ENCODE measurements at places on chromosomes 12 and 14. TPM values are rescaled to one million over a fixed set of nuclear protein-coding genes. Genes with fewer than 3 reads are reported as not detected.
A peak's percentile ranks its signal among the peaks of the same experiment; 100 is the strongest.

GRCh38 chr12:96431067-96431466, 30.8 kb upstream of the CDK17 start:
- no peaks in the 10 kb centered on the region for H3K4me1 ChIP-seq
- H3K27ac ChIP-seq: no peak overlapping the region
- H3K4me3 ChIP-seq: no peak overlapping the region
- DNase-seq: no peak
- H3K27me3 ChIP-seq: no peaks in the 10 kb centered on the region

- no peak within 1 kb of the TSS for H3K27ac ChIP-seq
- no peaks in the 10 kb centered on the region for H3K36me3 ChIP-seq
- no peaks in the 10 kb centered on the region for H3K27me3 ChIP-seq
- H3K4me1 ChIP-seq: no peaks in the 10 kb centered on the region
- no peak for DNase-seq
Observed at GRCh38 chr12:133235401-133236112, at the start of gene ANHX. TSS of gene ANHX (minus strand) at chr12:133235877. CDS start at chr12:133234356, 1,521 bp downstream.

DNA sequence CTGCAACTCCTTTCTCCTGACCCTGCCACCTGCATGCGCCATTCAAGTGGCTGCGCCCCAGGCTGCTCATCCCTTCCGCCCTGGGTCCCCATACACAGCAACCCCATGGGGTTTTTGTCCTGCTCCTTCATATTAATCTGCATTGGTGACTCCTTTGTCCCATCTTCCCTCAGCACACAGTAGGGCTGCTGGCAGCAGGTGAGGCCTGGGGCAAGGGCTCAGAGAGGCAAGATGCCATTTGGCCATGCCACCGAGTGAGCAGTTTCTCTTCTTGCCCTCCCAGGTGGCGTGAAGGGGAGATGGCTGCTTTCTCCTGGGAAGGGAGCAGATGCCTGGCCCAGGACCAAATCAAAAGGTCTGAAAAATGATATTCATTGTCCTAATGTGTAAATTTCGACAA, 9.1 kb downstream of the RTL1 start:
- H3K36me3 ChIP-seq: no peaks in the 10 kb centered on the region
- DNase-seq: no peak
- peaks cover 16% of the 10 kb centered on the region for H3K27me3 ChIP-seq
- no peaks in the 10 kb centered on the region for H3K4me1 ChIP-seq

The TMCC3 gene
- polyA plus RNA-seq: 4.3 TPM

GRCh38 chr12:119770146-119770545, 102.2 kb downstream of the PRKAB1 start:
- no peaks in the 10 kb centered on the region for H3K27me3 ChIP-seq
- no peaks in the 10 kb centered on the region for H3K36me3 ChIP-seq

The PLA2G1B gene
- 18.5 TPM for polyA plus RNA-seq

- peak overlapping the region; percentile 82 for H3K4me3 ChIP-seq
- peak; percentile 14 for DNase-seq
- no peaks in the 10 kb centered on the region for H3K36me3 ChIP-seq
- H3K27ac ChIP-seq: peak overlapping the region; percentile 83
- peaks cover 12% of the 10 kb centered on the region for H3K4me1 ChIP-seq
Observed at GRCh38 chr14:88825078-88825458, 617 bp downstream of the TTC8 start.

The DTX1 gene
- polyA plus RNA-seq: 1.5 TPM

DNA sequence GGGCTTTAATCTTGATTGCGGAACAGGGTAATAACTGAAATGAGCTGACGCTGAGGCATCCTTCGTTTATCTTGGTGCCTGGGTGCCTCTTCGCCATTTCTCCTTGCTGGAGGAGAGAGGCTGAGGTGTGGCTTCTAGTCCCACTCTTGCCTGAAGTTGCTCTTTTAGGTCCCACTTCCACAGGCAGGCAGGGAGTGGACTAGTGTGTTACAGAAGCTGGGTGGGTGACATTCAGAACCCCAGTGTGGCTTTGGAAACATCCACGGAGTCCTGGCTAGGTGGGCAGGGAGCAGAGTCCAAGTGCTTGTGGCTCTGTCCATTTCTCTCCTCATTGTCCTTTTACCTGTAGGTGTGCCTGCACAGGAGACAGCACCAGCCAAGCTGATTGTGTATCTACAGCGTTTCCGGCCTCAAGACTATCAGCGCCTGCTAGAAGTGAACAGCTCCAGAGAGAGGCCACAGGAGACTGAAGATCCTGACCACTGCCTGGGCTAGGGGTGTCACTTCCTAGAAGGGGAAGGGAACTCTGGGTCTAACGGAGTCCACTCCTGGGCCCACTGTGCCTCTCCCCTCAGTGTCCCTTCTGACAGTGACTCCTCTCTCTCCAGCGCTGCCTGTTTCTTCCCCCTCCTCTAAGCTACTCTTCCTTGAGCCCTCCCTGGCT, 2.4 kb downstream of the THTPA start:
- H3K27ac ChIP-seq: no peak overlapping the region
- no peak overlapping the region for H3K4me3 ChIP-seq
- H3K27me3 ChIP-seq: no peaks in the 10 kb centered on the region
- DNase-seq: no peak

- H3K27me3 ChIP-seq: no peaks in the 10 kb centered on the region
- H3K27ac ChIP-seq: no peak overlapping the region
- peak; percentile 53 for DNase-seq
- H3K36me3 ChIP-seq: no peaks in the 10 kb centered on the region
Observed at GRCh38 chr12:120666571-120667390, 20.2 kb upstream of the MLEC start.

- no peak overlapping the region for H3K27ac ChIP-seq
- no peaks in the 10 kb centered on the region for H3K36me3 ChIP-seq
- H3K4me1 ChIP-seq: peaks cover 5% of the 10 kb centered on the region
- H3K27me3 ChIP-seq: no peaks in the 10 kb centered on the region
Observed at GRCh38 chr14:73842851-73843250, 8.8 kb upstream of the PTGR2 start.

- H3K27me3 ChIP-seq: no peaks in the 10 kb centered on the region
- no peak overlapping the region for H3K4me3 ChIP-seq
- H3K4me1 ChIP-seq: peaks cover 4% of the 10 kb centered on the region
- no peak for DNase-seq
- no peaks in the 10 kb centered on the region for H3K36me3 ChIP-seq
- H3K27ac ChIP-seq: no peak overlapping the region
Observed at GRCh38 chr12:115398311-115398781, 714.4 kb upstream of the TBX3 start.

The GPR84 gene
- polyA plus RNA-seq: 0.46 TPM

- H3K36me3 ChIP-seq: no peaks in the 10 kb centered on the region
- peak; percentile 58 for DNase-seq
- no peak overlapping the region for H3K4me3 ChIP-seq
- no peak overlapping the region for H3K27ac ChIP-seq
Observed at GRCh38 chr14:20836668-20837338, 34.2 kb upstream of the RNASE1 start.

DNA sequence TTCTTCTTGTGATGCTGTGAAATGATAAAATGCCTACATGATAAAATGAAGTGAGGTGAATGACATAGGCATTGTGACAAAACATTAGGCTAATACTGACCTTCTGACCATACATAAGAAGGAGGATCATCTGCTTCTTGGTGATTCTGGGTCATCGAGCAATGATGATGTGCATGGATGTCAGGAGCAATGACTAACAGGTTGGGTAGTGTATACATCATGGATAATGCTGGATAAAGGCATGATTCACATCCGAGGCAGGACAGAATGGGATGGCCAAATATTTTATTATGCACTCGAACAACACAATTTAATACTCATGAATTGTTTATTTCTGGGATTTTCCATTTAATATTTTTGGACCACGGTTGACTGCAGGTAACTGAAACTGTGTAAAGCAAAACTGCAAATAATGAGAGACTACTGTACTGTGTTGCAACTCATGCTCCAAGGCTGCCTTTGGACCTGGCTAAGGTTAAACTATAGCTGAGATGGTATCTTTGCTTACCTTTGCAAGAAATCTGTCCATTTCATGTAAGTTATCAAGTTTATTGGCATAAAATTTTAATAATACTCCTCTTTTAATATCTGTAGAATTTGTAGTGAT, 7.6 kb upstream of the SLC25A21 start:
- H3K27me3 ChIP-seq: no peaks in the 10 kb centered on the region
- no peaks in the 10 kb centered on the region for H3K36me3 ChIP-seq
- peaks cover 3% of the 10 kb centered on the region for H3K4me1 ChIP-seq
- no peak overlapping the region for H3K27ac ChIP-seq

DNA sequence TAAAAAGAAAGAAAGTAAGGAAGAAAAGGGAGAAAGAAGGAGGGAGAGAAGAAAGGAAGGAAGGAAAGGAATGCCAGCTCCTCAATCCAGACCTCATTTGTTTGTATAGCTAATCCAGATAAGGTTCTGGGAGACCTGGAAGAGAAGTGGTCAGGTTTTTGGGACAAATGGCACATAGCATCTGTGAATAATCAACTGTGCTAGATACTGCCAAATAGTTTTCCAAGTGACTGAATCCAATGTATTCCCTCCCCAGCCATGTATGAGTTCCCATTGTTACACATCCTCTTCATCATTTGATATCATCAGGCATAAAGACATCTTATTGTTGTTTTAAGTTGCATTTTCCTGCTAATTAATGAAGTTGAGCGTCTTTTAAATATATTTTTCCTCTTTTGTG, 18.6 kb upstream of the PTGR2 start:
- H3K27ac ChIP-seq: no peak overlapping the region
- no peaks in the 10 kb centered on the region for H3K36me3 ChIP-seq
- H3K4me3 ChIP-seq: no peak overlapping the region
- no peak for DNase-seq
- no peaks in the 10 kb centered on the region for H3K27me3 ChIP-seq

DNA sequence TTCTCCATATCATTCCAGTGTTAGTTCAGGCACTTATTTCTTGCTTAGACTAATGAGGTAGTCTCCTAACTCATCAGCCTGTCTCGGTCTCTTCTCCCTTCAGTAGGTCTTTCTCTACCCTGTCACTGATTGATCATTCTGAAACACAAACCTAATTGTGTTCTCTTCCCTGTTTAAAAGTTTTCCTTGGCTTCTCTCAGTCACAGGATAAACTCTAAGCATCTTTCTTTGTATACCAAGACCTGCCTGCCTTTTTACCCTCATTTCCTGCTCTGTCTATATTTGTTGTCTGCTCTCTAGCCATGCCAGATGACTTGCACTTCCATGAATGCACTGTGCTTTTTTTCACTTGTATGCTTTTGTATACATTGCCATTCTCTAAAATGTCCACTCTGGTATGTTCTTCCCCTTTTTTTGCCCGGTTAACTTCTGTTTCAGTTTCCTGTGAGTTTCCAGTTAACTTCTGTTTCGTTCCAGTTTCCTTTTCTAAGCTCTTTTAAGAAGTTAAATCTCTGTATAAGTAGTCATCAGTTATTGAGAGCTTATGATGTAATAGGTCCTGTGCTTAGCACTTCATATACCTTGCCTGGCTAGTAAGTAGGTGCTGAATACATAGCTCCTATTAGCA, 12.8 kb downstream of the DIP2B start:
- H3K27ac ChIP-seq: peak overlapping the region; percentile 54
- peak; percentile 52 for DNase-seq
- peaks cover 35% of the 10 kb centered on the region for H3K4me1 ChIP-seq
- H3K4me3 ChIP-seq: no peak overlapping the region
- no peaks in the 10 kb centered on the region for H3K36me3 ChIP-seq
- H3K27me3 ChIP-seq: no peaks in the 10 kb centered on the region

The NTF3 gene
- 7.3 TPM for polyA plus RNA-seq

- DNase-seq: no peak
- peaks cover 28% of the 10 kb centered on the region for H3K36me3 ChIP-seq
- H3K4me1 ChIP-seq: peaks cover 37% of the 10 kb centered on the region
- H3K4me3 ChIP-seq: peak overlapping the region; percentile 81
Observed at GRCh38 chr14:21070610-21071224, 613 bp downstream of the ARHGEF40 start.

- peak; percentile 30 for DNase-seq
- H3K36me3 ChIP-seq: no peaks in the 10 kb centered on the region
- H3K27ac ChIP-seq: no peak overlapping the region
- H3K27me3 ChIP-seq: no peaks in the 10 kb centered on the region
Observed at GRCh38 chr14:24818058-24818822, 184.2 kb upstream of the GZMB start.

The KRT72 gene
- polyA plus RNA-seq: not detected

The LMBR1L gene
- polyA plus RNA-seq: 40.4 TPM

DNA sequence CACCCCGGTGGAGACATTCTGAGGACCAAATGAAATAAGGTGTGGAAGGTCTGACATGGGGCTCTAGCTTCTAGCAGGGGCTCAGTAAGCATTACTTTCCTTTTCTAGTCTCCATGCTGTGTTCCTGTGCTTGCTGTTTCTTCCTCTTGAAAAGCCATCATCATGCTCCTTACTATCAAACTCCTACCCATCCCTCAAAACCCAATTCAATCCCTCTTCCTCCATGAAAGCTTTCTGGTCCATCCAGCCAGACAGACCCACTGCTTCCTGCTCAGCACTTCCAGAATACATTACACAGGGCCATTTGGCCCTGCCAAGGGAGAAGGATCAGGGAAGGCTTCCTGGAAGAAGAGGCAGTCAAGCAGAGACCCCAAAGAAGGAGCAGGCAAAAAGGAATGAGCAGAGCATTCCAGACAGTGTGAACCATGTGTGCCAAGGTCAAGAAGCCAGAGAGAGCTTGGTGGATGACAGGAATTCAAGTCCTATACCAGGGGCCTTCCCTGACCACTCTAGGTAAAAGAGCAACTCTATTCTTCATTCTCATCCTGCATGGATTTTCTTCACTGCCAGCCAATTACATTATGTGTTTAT, 59.5 kb downstream of the NUAK1 start:
- peaks cover 5% of the 10 kb centered on the region for H3K36me3 ChIP-seq
- H3K4me1 ChIP-seq: peaks cover 44% of the 10 kb centered on the region
- H3K27me3 ChIP-seq: no peaks in the 10 kb centered on the region
- no peak overlapping the region for H3K27ac ChIP-seq
- no peak overlapping the region for H3K4me3 ChIP-seq
- DNase-seq: no peak

GRCh38 chr12:27844366-27845090, 64.5 kb upstream of the MANSC4 start:
- H3K36me3 ChIP-seq: no peaks in the 10 kb centered on the region
- H3K4me3 ChIP-seq: no peak overlapping the region
- H3K4me1 ChIP-seq: peaks cover 12% of the 10 kb centered on the region

GRCh38 chr12:59425798-59426197, 170.0 kb upstream of the SLC16A7 start:
- DNase-seq: no peak
- no peaks in the 10 kb centered on the region for H3K27me3 ChIP-seq
- no peaks in the 10 kb centered on the region for H3K4me1 ChIP-seq
- no peaks in the 10 kb centered on the region for H3K36me3 ChIP-seq

- H3K36me3 ChIP-seq: no peaks in the 10 kb centered on the region
- no peaks in the 10 kb centered on the region for H3K27me3 ChIP-seq
- no peak overlapping the region for H3K27ac ChIP-seq
- H3K4me1 ChIP-seq: peaks cover 4% of the 10 kb centered on the region
- peak; percentile 21 for DNase-seq
Observed at GRCh38 chr12:3684449-3685051, 68.4 kb downstream of the CRACR2A start.

DNA sequence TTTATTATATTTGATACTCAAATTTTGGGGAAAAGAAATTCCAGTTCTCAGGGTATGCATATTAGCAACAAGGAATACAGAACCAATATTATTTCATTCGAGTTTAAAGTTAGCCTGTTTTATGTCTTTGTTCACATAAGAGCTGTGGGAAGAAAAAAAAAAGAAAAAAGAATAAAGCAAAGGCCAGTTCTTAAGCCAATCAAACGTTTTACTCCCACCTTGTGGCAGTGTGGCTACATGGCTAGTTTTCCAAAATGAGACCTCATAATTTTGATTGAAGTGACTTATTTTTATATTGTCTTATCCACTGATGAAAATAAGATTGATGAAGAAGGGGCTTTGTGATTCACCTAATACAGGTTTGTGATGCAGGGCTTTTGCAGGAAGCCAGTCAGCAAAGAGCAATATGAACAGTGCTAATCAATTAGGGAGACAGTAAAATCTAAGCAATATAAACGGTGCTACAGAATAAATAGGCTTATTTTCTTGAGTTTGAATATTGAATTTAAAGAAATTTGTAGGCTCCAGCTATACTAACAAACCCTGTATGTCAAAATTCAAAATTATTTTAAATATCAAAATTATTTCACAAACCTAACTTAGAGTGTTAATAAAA, 624.1 kb upstream of the FOXG1 start:
- no peak overlapping the region for H3K27ac ChIP-seq
- peak; percentile 57 for DNase-seq
